A549 treated with ZK216348 at 1 μM for 4 hours (cell line): ENCODE measurements at places on chromosomes 3 and 15. TPM values are rescaled to one million over a fixed set of nuclear protein-coding genes. Genes with fewer than 3 reads are reported as not detected.

The RNU5B-1 gene
- not detected in 5 replicates for total RNA-seq

The RTP4 gene
- not detected in 5 replicates for total RNA-seq

The DUOXA2 gene
- not detected in 5 replicates for total RNA-seq

The PRRT3 gene
- total RNA-seq, result 0.66 to 1.8 TPM (median 1.5 TPM) in 5 replicates

The PCSK6 gene
- total RNA-seq, result 8.8 to 12.2 TPM (median 10.7 TPM) in 5 replicates
